ENCODE measurements at places on chromosomes 16 and 17.

GRCh38 chr16:1182316-1182671, 29.4 kb downstream of the CACNA1H start:
- no peak for DNase-seq

- DNase-seq: no peak
Observed at GRCh38 chr17:34382621-34383124, 19.6 kb upstream of the CCL1 start.

GRCh38 chr16:1277617-1278282, 21.9 kb downstream of the TPSD1 start:
- no peak for DNase-seq

DNA sequence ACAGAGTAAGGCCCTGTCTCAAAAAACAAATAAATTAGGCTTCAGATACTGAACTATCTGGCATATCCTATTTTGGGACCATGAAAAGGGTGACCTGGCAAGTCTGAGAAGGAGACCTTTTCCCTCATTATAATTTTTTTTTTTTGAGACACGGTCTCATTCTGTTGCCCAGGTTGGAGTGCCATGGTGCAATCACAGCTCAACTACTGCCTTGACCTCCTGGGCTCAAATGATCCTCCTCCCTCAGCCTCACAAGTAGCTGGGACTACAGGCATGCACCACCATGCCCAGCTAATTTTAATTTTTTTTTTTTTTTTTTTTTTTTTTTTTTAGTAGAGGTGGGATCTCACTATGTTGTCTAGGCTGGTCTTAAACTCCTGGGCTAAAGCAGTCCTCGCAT, 37.3 kb downstream of the PLCG2 start:
- no peak for DNase-seq

DNA sequence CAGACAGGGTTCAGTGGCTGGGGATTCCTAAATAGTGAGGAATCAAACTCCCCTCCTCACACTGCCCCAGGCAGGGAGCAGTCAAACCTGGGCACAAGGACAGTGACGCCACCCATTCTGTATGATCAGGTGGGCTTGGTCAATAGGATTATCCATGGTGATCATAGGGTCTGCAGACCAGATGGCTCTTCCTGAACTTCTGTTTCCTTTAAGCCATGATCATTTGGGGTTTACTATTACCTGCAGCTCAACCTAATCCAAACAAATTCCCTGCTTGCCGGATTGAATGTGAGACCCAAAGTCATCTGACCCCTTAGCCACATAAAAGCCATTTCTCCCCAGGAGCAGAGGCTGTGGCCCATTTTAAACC, 54.3 kb downstream of the PLXDC1 start:
- no peak for DNase-seq

- DNase-seq: no peak
Observed at GRCh38 chr17:55773671-55774070, 22.8 kb downstream of the PCTP start.

DNA sequence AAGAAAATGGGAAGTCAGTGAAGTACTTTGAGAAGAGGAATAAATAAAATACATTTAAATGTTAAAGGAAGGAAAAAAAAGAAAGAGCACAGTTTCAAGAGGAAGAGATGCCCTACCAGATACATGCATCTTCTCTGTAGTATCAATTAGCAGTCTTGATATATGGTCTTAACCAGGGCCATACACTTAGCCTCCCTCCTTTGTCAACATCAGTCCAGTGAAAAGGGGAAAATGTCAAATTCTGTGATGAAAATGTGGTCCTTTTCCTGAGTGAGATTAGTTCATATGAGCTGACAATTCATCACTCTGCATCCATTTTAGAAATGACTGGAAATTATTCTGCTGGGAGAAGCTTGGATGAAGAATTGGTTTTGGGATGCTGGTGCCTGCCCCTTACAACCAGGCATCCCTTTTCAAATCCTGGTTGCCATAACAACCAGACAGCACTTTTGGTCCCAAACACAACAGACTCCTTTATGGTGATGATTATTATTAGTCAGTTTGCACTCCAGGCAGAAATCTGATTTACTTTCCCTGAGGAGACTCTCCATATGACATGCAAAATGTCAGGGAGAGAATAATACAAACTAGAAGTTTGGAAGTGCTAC, 933.6 kb upstream of the CDH8 start:
- no peak for DNase-seq

DNA sequence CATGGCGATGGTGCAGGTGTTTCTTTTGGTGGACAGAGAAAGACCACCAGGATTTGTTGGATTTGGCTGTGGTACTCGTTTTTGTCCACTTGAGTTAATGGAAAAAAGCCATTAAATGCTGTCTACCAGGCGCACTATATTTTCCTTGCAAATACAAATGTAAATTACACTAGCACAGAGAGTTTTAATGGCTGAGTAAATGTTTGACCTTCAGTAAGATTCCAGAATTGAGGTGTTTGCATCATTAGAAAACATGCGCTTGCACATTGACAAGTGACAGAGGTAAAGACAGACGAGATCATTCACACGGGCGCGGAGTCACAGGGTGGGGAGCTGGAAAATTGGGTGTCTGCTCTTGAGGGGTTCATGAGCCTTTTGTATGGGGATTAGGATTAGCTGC, 53.5 kb upstream of the AKTIP start:
- no peak for DNase-seq

DNA sequence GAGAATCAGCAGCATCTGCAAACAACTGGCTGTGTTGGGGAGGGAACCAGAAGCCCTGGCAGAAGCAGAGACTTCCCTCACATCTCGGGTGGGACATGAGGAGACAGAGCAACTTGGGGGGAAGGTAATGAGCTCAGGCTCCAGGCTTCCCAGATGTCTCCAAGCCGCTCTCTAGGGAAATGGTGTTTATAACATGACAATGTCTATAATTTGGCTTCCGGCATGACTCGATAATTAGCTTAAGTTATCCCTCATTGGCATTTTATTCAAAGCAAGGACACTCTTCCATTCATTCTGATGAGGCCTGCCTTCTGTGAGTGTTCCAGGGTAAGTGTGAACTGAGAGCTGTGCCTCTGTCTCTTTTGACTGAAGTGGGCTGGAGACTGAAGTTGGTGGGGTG, 14.7 kb upstream of the MLLT6 start:
- no peak for DNase-seq

DNA sequence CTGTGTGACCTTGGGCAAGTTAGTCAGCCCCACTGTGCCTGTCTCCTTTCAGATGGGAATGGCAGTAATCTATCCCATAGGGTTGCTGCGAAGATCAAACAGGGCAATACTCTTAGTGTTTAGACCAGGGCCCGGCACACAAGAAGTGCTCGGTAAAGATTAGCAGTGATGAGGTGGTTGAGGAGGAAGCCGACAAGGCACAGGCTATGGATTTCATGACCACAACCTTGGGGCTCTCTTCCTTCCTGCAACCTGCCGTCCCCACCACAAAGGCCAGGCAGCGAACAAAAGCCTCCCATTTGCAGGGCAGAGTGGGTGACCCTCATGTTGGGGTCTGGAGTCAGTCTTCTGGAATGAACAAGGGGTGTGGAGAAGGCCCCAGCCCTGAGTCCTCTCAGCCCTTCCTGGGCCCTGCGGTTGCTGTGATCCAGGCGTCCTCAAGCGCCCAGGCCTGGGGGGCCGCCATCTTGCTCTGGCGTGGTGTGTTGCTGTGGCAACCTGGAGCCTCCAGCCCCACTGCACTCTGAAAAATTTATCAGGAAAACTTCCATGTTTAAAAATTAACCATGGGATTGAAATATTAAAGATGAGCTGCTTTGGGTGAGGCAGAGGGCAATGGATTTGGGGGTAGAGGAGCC, 9.8 kb downstream of the ADAM11 start:
- no peak for DNase-seq

DNA sequence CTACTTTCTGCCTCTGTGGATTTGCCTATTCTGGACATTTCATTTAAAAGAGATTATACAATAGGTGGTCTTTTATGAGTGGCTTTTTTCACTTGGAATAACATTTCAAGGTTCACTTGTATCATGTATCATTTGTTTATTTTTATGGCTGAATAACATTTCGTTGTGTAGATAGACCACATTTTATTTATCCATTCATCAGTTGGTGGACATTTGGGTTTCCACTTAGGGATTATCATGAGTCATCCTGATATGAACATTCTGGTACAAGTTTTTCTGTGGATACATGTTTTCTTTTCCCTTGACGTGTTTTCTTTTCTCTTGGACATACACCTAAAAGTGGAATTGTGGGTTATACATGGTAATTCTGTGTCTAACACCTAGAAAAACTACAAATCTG, 25.3 kb downstream of the PRSS54 start:
- DNase-seq: no peak

GRCh38 chr16:13573903-13574302, 346.1 kb upstream of the ERCC4 start:
- DNase-seq: no peak

DNA sequence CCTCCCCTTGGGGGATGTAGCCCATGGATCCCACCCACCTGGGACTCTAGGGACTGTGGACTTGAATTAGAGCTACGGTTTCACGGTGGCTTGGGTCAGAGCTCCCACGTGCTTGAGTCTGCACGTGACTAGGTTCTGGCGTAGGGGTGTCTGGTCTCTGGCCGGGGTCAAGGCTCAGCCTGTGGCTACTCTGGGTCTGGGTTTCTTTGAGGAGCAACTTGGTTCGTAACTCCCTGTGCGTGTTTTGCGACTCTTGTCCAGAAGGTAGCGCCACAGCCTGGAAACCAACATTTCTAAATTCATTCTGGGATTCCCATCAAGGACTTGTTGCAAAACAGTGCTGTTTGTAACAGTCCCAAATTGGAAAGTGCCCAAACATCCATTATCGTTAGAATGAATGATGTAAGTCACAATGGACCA, 470 bp upstream of the GGT6 start:
- no peak for DNase-seq

GRCh38 chr17:71625330-71625729, 495.5 kb upstream of the SOX9 start:
- DNase-seq: no peak

DNA sequence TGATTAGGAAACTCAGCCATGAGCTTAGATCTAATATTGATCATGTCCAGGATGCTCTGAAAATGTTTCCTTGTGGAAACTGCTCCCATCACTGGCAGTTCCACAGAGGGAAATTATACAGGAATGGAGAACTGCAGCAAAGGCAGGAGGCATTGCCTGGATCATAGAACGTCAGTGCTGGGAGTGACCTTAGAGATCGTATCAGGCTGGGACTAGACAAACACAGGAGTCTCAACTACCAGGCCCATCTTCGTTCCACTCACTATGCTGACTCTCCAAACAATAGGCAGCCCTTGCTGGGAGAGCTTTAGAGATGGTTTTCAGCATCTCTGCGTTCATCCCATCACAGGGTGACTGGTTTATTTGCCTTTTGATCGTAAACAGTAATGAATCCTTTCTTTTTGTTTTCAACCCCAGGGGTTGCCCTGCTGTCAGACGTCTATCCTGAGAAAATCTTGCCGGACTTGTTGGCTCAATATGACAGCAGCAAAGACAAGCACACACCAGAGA, 130.3 kb downstream of the TANGO6 start:
- no peak for DNase-seq

GRCh38 chr16:29743827-29744531, 1.8 kb downstream of the C16orf54 start:
- DNase-seq: no peak

- DNase-seq: no peak
Observed at GRCh38 chr17:67891481-67892119, 66.3 kb downstream of the BPTF start.

DNA sequence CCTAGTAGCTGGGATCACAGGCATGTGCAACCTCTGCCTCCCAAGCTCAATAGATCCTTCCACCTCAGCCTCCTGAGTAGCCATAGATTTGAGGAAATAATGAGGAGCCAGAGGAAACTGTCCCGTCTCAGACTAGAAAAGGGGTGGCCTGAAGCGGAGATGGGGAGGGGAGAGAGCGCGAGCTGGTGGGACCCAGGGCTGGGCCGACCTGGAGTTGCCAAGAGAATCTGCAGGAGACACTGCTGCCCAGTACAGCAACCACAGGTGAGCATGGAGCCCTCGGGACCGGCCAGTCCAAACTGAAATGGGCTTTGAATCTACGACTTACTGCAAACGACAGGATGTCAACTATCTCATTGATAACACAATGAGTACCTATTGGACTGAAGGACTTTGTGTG, 24.3 kb downstream of the CD300A start:
- DNase-seq: no peak

DNA sequence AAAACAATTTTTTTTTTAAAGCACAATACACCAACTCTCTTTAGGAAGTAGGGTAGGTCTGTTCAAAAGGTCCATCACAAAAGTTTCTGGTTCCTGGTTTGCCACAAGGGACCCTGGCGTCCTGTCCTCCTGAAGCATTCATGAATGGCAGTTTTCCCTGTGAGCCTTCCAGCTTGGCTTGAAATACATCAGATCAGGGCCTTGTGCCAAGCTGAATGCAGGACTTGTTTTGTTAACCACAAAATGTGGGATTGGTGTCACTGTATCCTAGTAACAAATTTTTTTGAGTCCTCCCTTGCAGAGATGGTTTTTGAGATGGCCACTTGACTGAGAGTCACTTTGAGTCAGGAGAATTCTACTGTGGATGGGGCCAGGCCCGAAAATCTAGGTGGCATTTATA, 3.9 kb downstream of the GNAO1 start:
- no peak for DNase-seq

- DNase-seq: no peak
Observed at GRCh38 chr16:9663588-9663987, 518.6 kb downstream of the GRIN2A start.

- no peak for DNase-seq
Observed at GRCh38 chr17:57294101-57294500, 37.8 kb downstream of the MSI2 start.

GRCh38 chr16:16033208-16033717, 83.8 kb downstream of the ABCC1 start:
- DNase-seq: no peak

DNA sequence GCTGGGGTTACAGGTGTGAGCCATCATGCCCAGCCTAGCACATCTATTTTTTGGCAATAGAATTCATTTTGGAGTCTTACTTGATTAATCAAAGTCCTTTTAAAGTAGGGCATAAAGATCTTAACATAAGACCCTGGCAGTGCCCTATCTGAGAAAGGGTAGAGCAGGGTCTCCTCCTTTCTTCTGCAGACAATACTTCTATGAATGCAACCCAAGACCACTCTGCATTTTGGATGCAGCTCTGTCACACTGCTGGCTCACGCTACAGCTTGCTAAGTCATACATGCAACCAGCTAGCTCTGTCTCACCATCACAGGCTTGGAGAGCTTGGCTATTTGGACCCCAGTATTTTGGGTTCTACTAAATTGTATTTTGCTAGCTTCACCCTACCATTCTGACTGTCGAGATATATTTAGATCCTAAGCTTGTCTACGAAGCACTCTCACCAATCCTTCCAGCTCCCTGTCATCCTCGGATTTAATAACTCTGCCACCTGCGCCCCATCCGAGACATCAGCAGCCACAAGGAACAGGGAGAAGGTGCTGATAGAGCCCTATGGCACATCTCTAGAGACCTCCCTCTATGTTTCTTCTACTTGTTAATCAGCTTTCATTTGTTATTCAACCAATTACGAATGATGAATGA, 45.1 kb downstream of the RBFOX3 start:
- DNase-seq: no peak

- DNase-seq: no peak
Observed at GRCh38 chr17:78013683-78014467, 55.4 kb downstream of the TNRC6C start.
